GM10248 (cell line): ENCODE measurements at places on chromosomes 3 and 15.

- no peak for DNase-seq
Observed at GRCh38 chr3:182787302-182788036, 5.8 kb upstream of the ATP11B start.

DNA sequence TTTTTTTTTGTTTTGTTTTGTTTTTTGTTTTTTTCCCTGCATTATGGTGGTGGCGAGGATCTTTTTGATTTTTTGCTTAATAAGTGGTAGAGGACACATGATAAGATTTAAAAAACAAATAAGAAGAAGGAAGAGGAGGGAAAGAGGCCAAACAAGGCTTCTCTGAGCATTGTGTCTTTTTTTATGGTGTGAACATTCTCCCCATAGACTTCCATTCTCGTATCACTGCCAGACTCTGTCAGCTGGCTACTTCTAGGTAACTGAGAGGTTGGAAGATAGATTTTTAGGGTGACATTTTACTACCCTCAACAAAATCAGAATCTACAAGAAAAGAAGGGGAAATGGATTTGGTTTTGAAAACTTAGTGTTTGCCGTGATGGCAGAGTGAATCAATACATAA, 3.8 kb downstream of the NLGN1 start:
- no peak for DNase-seq

GRCh38 chr15:92924216-92924615, 24.1 kb downstream of the CHD2 start:
- no peak for DNase-seq

GRCh38 chr15:71747128-71748083, 62.9 kb upstream of the NR2E3 start:
- no peak for DNase-seq

DNA sequence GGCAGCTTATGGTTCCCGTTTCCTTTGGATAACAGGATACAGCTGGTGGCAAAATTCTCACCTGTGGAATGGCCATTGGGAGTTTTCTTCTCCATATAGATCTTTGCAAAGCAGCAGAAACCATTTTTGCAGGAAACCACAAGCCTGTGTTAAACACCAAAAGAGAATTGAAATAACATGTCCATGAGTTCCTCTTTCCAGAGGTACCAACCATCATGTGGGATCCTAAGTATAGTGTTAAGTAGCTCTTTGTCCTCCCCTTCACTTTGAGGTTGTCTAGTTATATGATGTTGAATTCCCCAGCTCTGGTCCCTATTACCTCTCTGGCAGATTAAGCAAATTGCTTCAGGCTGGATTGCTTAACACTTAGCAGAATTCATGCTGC, 94.9 kb downstream of the AKAP13 start:
- DNase-seq: peak; percentile 31

GRCh38 chr3:112709911-112710310, 69.0 kb upstream of the CCDC80 start:
- DNase-seq: no peak

DNA sequence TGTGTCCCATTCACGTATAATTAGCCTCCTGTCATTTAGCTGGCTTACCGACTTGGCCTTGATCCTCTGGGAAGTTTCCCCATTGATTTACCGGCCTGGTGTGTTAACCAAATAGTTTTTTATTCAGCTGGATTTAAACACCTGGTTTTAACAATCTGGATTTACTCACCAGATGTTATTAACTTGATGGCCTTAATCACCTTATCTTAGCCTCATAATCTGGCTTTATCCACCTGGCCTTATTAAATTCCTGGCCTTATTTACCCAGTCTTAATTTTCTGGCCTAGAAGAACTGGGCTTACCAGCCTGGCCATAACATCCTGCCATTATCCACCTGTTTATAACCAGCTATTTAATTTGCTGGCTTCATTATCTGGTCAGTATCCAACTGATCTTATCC, 89.9 kb downstream of the IL12A start:
- no peak for DNase-seq

DNA sequence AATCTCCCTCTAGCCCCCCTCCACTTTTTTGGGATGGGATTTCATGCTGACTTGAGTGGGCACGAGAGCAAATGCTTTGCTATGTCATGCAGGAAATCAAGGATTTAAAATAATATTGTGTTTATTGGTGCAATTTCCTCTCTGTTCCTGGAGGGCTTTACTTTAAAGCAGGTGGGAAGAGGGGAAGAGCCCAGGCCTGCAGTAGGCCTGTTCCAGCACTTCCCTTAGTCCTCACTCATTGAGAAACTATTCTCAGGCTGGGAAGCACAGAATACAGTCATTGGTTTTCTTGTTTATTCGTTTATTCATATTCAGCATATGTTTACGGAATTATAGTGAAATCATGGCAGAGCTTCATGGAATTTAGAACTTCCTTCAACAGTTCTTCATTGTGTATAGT, 41.7 kb upstream of the SPSB4 start:
- no peak for DNase-seq

DNA sequence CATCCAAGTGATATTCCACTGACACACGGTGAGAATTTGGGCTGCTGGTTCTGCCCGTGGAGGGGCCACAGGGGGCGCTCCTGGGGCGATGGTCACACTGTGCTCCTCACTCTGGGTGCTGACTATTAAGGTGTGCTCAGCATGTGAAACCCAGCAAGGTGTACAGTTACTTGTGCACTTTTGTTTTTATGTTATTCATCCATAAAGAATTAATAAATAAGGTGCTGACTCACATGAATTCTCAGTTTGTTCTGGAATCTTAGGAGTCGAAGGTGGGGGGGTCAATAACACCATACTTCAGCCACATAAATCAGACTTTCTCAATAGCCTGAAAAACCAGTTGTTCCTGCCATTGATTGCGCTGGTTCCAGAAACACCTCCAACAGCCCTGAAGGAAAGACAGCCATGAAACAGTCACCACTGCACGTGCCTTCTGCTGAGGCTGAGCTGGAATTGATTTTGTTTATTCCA, 53.5 kb upstream of the SPATA12 start:
- no peak for DNase-seq

DNA sequence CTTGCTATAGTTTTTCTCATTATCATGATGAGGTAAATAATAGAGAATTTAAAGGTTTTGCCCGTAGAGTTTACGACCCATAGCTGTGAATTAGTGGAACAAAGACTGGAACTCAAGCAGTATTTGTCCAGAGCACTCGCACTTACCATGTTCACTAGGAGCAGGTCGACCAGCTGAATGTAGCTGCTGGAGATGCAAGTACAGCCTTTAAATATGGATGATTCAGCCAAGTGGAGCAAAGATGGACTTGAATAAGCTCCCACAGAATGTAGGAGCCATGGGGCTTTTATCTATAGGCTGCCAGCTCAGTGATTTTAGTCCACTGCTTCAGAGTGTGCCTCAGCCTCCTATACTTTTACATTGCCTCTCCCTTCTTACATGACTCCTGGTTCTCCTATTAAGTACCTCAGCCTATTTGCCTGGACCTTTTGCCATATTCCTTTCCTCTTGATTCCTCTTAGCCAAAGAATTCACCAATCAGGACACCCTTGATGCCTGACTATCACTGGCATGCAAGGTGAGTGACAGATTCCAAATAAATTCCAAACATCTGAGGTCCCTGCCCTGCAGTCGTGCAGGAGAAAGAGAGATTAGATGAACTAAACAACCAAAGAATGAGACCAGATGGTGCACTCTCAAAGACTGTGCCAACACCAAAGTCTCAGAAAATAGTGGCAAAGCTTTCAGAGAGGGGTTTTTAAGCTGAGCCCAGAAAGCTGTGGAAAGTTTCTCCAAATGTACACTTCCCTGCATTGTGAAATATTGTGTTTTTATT, 3.9 kb downstream of the MKRN3 start:
- DNase-seq: no peak

- DNase-seq: no peak
Observed at GRCh38 chr3:197686899-197687298, 49.8 kb downstream of the RUBCN start.

DNA sequence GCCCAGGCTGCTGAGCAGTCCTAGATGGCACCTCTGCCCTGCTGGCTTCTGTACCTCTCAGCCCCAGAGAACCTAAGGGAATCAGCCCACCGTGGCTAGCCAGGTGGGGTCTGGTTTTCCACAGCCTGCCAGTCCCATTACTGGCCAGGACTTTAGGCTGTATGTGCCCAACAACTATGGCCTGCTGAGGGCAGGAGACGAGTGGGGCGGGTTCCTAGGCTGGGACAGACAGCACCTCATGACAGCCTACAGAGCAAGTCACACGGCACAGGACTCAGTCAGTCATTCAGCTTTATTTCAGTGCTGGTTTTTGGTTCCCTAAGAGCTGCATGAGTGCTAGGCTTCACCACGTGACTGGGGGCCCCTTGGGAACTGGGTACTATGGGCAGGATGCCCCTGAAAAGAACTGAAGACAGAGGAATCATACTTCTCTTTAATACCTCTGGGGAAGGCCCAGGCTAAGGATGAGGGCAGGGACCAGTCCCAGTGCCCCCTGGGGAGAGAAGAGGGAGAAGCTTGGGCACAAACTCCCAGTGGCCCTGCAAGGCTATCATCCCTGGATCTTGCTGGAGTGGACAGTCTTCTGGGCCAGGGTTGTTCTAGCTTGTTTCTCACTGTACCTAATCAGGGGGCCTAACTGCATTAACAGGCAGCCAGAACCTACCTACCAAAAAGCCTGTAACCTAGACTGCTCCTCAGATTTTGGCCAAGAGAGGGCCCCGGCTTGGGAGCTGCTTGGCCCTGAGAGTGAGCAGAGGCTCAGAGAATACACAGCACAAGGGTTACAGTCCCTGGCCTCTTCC, 14.8 kb downstream of the CLK3 start:
- DNase-seq: no peak

- DNase-seq: no peak
Observed at GRCh38 chr15:33068511-33068990, 126.0 kb downstream of the FMN1 start.
